Activated CD4-positive, CD25-positive, alpha-beta regulatory T cell treated with anti-CD3 and anti-CD28 coated beads, Interleukin-2, amount 50 U/mL, for 72 hours (primary cell): ENCODE measurements at places on chromosomes 4 and X.

GRCh38 chr4:3330707-3331106 lies 37.9 kb downstream of the RGS12 start:
- DNase-seq = no peak

- no peak for DNase-seq
Measured at GRCh38 chrX:149060921-149061320, 444.2 kb downstream of the IDS start.

GRCh38 chr4:189504220-189504619 lies 436.5 kb upstream of the FRG1 start:
- no peak for DNase-seq

GRCh38 chrX:19440713-19441112 lies 74.6 kb downstream of the MAP3K15 start:
- no peak for DNase-seq

- no peak for DNase-seq
Measured at GRCh38 chr4:168928875-168929274, 81.2 kb downstream of the CBR4 start.

DNA sequence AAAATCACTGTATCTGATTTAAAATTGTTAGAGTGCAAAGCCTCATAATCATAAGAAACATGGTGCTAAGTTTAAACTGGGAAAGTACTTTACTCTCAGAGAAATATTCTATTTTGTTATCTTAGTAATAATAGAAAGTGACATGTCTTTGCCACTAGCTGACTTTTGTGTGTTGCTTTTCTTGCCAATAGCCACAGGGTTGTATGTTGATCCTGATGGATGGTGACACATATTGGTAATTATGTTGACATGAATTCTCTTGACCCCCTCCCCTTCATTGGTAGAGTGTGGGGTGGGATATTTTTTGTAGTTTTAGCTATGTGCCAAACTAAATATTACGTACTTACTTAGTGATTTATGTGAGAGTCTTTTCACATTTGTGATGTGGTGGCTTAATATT lies 103.1 kb upstream of the MAP9 start:
- DNase-seq = no peak

- no peak for DNase-seq
Measured at GRCh38 chr4:123569541-123569940, 172.9 kb downstream of the SPRY1 start.

DNA sequence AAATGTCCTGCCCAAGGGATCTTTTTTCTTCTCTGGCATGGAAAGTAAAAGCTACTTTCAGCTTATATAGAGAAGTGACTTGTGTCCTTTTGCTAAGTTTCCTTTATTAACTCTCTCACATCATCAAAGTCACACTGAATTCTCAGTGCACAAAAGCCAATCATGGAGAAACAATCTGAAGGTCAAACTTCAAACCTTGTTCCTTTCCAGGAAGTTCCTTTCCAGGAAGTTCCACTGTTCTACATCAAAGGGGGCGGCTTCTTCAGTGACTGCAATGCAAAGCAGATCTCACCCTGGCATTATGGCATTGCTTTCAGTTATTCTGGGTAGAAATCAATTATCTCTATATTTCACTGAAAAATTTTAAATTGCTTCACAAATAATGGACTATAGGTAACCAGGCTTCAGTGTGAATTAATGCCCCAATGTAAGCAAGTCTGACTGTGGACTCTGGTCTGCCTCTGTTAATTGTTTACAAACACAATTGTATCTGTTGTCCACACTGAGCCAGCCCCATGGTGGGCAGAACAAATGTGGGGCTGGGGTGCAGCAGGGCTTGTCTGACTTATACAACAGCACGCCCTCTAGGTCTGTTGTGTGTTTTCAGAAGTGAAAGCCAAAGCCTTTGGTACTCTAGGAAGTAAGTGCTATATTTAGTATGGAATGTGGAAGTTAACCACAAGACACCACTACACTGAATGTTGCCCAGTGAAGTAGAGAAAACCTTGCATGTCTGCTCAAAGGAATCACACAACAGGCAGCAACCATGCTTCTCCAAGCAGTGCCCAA lies 98.8 kb downstream of the CDS1 start:
- no peak for DNase-seq

DNA sequence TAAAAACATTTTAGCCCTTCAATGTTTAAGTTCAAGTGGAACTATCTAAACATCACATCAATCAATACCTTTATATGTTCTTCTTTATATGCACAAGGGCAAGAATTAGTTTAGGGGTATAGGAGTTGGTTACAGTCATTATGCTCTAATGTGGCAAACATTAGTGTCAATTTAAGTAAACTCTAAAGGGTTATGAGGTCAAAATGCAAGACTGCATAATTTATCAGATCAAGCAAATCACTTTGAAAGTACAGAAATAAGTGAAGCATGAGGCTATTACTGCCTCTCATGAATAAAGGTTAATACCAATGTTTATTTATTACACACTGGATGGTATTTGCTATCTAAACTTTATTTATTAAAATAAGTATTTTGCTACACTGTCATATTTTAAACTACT lies 59.7 kb downstream of the MAB21L2 start:
- DNase-seq = no peak

DNA sequence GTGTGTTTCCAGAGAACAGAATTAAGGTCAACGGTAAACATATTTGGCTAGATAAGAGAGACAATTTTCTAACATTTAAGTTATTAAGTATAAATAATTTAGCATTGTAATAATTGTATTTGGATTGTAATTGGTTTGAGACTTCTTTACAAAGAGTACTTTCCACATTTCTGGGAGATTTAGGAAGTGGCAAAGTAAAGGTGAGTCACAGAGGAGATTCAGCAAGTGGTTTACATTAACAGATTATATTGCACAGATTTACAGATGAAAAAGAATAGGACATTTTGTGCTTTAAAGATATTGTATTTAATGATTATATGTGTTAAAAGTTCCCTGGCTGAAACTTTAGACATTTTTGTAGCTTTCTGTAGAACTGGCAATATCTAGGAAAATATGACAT lies 584.4 kb upstream of the AADAT start:
- no peak for DNase-seq

DNA sequence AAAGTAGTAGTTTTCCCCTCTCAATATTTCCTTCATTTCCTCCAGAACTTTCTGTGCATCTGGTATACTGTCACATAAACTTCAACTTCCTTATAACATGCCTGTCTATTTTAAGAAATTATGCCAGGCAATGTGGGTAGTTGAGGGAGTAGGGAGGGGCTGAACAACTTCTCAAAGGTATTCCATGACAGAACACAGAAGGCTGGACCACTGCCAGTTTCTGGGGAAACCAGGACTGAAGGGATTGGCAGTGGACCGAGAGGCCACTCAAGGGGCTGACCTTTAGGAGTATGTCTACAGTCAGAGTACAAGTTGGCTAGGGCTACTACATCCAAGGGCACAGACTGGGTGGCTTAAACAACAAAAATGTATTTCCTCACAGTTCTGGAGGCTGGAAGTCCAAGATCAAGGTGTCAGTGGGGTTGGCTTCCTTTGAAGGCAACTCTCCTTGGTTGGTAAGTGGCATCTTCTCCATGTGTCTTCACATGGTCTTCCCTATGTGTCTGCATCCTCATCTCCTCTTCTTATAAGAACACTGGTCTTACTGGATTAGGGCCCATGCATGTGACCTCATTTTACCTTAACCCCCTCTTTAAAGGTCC lies 6.9 kb downstream of the SH3RF1 start:
- no peak for DNase-seq

- DNase-seq = no peak
Measured at GRCh38 chr4:92184566-92184965, 119.2 kb upstream of the GRID2 start.

DNA sequence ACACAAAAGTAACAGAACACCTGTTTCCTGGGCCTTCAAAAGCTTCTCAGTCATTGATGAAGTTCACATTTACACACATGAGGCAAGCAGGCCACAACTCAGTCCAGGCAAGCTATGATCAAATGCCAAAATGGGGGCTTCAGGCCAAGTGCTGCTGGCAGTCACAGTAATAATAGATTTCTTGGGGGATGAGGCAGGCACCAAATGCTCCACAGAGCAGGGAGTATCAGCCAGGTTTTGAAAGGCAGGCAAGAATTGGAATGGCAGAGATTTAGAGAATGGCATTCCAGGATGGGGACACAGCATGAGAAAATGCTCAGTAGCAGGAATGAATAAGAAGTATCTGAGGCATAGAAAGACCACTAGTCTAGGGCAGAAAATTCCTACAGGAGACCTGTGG lies 52.8 kb downstream of the GRIA3 start:
- no peak for DNase-seq

- DNase-seq = no peak
Measured at GRCh38 chrX:125378205-125378604, 58.5 kb downstream of the TEX13C start.

DNA sequence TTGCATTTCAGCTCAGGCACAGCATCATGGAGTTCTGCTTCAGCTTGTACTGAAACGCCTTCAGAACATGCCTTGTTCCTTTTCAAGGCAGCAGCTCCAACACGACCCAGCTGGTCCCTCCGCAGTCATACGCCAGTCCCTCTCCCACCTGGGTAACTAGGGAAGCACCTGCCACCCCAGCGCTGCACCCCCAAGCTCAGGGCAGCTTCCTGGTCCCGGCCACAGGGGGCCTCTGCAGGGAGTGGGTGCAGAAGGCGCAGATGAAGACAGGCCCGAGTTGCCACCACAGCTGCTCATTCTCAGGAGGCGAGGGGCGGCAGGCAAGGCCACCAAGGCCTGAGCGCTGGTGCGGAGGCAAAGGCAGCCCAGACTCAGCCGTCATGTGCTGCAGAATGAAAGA lies 21.8 kb downstream of the WDR1 start:
- no peak for DNase-seq

DNA sequence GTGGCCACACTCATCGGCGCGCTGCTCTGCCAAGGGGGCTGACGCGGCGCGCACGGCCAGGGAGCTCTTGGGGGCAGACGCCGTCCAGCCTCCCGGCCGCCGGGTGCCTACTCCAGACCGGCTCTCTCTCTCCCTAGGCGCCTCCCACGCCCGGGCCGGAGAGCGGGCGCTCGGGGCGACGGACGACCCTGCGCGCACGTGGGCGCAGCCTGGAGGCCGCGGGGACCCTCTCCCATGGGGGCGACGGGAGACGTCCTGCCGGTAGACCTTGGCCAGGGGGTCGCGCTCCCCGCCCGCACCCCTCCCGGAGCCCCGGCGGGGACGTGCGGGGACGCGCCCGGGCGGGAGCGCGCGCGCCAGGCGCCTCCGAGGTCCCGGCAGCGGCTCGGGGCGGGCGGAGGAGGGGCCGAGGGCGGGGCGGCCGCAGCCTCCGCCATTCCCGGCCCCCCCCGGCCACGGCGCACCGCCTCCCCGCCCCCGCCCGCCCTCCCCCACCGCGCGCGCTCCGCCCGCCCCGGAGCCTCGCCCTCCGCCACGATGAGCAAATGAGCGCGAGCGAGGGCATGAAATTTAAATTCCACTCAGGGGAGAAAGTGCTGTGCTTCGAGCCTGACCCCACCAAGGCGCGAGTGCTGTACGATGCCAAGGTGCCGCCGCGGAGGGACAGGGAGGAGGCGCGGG lies at the start of gene MSL3:
Gene MSL3 (plus strand): TSS at position 519 of the 681 bp plus-strand sequence. CDS start 27 bp downstream, at position 546.
- DNase-seq = peak; percentile 63

- no peak for DNase-seq
Measured at GRCh38 chr4:145347684-145348083, 134.0 kb upstream of the SMAD1 start.

GRCh38 chr4:15894921-15895916 lies 43.3 kb downstream of the FGFBP1 start:
- no peak for DNase-seq

- no peak for DNase-seq
Measured at GRCh38 chrX:134247492-134247891, 10.5 kb downstream of the CCDC160 start.

- DNase-seq = no peak
Measured at GRCh38 chr4:77579406-77580076, 26.1 kb upstream of the CXCL13 start.

DNA sequence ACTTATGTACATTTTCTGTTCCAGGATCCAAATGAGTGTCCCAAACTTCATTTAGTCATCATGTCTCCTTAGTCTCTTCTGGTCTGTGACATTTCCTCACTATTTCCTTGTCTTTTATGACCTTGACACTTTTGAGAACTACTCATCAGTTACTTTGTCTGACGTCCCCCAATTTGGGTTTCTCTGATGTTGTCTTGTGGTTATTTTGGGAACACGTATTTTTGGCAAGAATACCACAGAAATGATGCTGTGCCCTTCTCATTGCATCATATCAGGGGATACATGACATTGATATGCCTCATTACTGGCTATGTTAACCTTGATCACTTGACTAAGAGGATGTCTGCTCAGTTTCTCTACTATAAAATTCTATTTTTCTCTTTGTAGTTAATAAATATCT lies 308.8 kb downstream of the ZNF674 start:
- DNase-seq = no peak
